Pulmonary artery endothelial cell (primary cell): ENCODE measurements at places on chromosomes 5 and 9. TPM values are rescaled to one million over a fixed set of nuclear protein-coding genes. Genes with fewer than 3 reads are reported as not detected.

The PRRT1B gene
- not detected in 2 replicates for total RNA-seq

The WDR5 gene
- total RNA-seq, result 29.3 and 34.1 TPM in 2 replicates

The NTRK2 gene
- total RNA-seq, result under 0.01 and 0.04 TPM in 2 replicates

The NUTM2G gene
- not detected in 2 replicates for total RNA-seq

The GPR21 gene
- 0.35 and 0.46 TPM in 2 replicates for total RNA-seq

The LEAP2 gene
- 0.13 and 0.67 TPM in 2 replicates for total RNA-seq

The MYOT gene
- not detected in 2 replicates for total RNA-seq

The MED10 gene
- 9.2 and 12.9 TPM in 2 replicates for total RNA-seq

The SPATA31C1 gene
- total RNA-seq, result not detected in 2 replicates

The SHROOM1 gene
- total RNA-seq, result 4.6 and 5.3 TPM in 2 replicates

The IFNA21 gene
- total RNA-seq, result not detected in 2 replicates

The DCAF12 gene
- 17.0 and 19.5 TPM in 2 replicates for total RNA-seq

The SLC25A46 gene
- total RNA-seq, result 69.1 and 76.7 TPM in 2 replicates

The STPG3 gene
- total RNA-seq, result not detected in 2 replicates

The NOXA1 gene
- total RNA-seq, result 0.11 and 0.66 TPM in 2 replicates

The KIAA0825 gene
- total RNA-seq, result 0.99 and 1.7 TPM in 2 replicates

The SLC9A3 gene
- 0.71 and 0.92 TPM in 2 replicates for total RNA-seq

The SPINK1 gene
- not detected in 2 replicates for total RNA-seq

The KLF4 gene
- 1.1 and 1.6 TPM in 2 replicates for total RNA-seq

The ZNF354C gene
- total RNA-seq, result 6.4 and 7.1 TPM in 2 replicates

The CNTNAP3 gene
- total RNA-seq, result 61.0 and 98.1 TPM in 2 replicates

The FAM120AOS gene
- 32.6 and 32.8 TPM in 2 replicates for total RNA-seq

The ISL1 gene
- not detected in 2 replicates for total RNA-seq

The NADK2 gene
- total RNA-seq, result 16.2 and 22.4 TPM in 2 replicates

The PCDHGB3 gene
- total RNA-seq, result 1.3 and 1.6 TPM in 2 replicates

The KCNMB1 gene
- total RNA-seq, result 0.35 and 0.86 TPM in 2 replicates

The GABRA6 gene
- total RNA-seq, result not detected in 2 replicates

The ZNF483 gene
- 1.4 and 1.9 TPM in 2 replicates for total RNA-seq

The IFNB1 gene
- not detected in 2 replicates for total RNA-seq

The SOX30 gene
- not detected in 2 replicates for total RNA-seq

The FCN1 gene
- not detected in 2 replicates for total RNA-seq

The TXNDC8 gene
- total RNA-seq, result not detected in 2 replicates

The ACOT12 gene
- total RNA-seq, result 0.13 TPM in 1 of 2 replicates, not detected in the other

The NEUROG1 gene
- total RNA-seq, result not detected in 2 replicates

The SLC36A2 gene
- total RNA-seq, result not detected in 2 replicates

The SLC25A51 gene
- total RNA-seq, result 79.3 and 119 TPM in 2 replicates
